ENCODE measurements at places on chromosomes 13 and 19.

DNA sequence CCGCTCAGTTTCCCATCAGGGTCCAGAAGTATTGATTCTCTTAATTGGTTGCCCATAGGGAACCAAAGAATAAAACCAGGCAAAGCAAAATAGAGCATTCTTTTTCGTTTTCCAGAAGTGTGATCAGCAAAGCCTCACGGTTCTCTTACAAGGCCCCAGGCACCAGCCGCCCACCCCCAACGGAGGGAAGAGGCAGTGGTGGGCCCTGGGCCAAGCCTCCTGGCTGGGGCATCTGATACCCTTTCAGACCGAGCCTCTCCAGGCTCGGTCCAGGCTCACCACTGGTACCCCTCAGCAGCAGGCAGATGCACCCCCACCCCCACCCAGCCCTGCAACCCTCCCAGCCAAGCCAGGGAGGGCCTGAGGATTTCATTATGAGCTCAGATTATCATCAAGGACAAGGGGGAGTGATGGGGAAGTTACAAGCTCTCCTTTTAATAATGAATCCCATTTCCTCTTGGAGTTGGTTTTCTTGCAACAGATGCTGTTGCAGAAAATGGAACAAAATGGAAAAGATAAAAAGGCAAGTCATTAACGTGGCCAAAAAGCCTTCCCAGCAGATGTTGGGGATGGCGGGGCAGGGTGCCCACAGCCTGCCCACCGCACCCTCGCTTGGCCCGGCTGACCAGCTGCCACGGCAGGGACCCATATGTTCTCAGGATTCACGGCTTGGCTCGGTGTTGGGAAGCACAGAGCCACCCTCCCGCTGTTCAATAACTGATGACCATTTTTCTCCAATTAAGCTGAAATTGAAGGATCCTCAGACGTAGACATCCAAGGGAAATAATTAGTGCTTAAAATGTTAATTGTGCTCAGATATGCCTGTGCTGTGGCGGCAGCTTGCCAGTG is 45.9 kb upstream of the KCTD15 start:
- no peak for DNase-seq

DNA sequence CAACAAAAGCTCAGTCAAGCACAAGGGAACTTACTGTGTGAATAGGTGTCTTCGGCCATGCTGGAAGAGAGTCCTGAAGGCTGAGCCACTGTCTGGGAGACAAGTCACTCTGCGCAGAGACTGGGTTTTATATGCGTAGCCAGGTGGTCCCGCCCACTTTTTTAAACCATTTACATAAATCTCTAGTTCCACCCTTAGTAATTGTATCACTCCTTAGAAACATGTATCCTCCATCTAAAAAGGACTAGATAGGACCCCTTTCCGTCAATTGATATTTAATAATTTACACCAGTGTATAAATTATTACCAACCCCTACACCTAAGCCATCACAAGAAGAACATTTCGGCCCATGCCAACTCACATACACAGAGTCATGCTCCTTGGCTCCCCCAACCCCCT is at the start of gene DUXA:
Gene DUXA (minus strand): TSS at position 101 of the 400 bp plus-strand sequence. CDS start 42 bp downstream, at position 59.
- no peak for DNase-seq

- DNase-seq: no peak
Measured at GRCh38 chr19:50458396-50459066, 17.8 kb upstream of the EMC10 start.

DNA sequence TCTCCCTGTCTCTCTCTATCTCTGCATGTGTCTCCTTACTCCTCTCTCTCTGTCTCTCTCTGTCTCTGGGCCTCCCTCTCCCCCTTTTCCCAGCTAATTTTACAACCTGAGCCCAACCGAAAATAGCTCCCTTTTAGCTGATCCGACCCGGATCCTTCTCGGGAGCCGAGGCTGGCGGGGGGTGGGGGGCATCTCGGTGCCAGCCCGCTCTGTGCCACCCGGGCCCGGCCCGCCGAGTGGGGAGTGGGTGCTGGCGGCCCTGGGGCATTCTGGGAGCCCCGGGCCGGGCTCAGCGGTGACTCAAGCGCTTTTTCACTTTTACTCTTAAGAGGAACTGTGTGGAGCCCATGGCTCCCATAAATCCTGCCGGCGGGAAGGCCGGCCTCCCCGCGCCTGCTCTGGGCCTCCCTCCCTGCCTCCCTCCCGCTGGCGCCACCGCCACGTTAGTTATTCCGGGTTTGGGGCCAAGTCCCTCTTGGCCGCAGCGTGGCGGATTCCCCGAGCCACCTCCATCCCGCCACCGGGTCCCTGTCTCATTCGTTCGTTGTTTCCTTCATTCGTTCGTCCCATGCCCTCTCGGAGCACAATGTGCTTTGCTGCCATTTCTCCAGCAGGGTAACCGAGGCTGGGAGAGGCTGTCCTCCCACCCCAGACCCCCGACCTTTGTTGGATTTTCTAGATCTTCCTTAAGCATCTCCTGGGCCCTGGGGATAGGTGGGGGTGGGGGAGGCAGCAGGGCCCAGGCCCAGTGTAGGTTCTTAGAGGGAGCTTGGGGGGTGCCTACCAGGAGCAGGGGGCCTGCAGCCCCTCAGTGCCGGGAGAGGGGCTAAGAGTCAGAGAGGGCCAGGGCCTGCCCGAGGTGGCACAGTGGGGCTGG is 3.2 kb downstream of the NFIC start:
- DNase-seq: peak; percentile 17

DNA sequence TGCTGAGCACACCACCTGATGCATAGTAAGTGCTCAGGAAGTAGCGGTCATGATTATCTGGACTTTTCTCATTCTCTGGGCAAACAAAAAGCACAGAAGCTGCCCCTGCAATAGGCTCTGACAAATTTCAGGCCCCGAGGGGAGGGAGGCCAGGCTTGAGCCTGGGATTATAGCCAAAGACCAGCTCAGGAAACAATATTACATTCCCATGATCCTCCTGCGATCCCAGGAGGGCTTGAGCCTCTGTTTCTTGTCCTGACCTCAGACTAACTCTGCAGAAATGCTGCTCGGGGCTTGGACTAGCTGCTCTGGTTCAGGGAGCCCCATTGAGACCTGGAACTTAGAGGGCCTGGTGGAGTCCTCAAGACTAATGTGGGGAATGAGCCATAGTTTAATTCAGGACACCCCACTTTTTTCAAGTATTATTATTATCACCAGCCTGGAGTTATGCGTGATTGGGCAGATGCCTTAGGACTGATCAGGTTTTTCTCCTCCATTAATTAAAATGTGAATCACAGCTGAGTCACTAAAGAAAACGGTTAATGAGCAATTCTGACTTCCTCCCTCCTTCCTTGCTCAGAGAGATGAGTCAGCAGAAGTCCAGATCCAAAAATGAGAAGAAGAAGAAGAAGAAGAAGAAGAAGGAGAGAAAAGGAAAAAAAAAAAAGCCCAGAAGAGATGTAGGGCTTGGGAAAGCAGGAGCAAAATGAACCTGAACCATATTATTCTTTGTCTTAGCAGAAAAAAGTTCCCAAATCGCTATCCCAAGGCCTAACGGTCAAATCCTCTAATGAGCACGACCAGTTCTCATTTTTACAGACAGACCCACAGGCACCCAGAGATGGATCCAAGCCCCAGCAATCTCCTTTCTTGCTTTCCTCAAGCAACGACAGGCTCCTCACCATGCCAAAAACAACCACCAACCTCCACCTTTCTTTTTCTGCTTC is 107.2 kb downstream of the CACNA1A start:
- no peak for DNase-seq

GRCh38 chr13:75226092-75226491 is 255.9 kb downstream of the TBC1D4 start:
- DNase-seq: no peak

DNA sequence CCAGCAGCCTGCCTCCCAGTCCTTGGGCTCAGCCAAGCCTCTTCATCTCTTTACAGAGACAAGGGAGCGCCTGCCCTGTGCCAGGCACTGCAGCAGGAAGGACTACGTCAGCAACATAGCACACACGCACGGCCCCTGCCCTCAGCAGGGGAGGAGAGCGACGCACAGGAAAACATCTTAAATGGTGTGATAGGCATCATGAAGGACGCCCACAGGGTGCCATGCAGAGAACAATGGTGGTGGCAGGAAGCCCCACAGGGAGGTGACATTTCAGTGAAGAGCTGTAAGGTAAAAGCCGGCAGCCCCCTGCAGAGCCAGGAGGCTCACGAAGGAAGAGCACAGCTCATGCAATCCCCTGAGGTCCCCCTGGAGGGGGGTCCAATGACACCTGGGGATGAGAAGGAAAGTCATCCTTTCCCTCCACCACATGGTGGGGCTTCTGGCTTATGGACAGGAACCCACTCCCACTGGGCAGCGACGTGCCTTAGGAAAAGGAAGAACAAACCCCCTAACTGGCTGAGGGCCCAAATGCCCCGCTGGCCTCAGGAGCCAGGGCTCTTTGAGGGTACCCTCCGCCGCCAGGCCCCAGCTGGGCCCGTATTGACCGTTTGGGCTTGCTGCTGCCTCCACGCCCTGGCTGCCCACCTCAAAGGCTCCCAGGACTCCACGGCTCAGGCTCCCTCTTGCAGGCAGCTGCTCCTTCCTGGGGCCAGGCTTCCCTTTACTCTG is 37.3 kb upstream of the C13orf42 start:
- no peak for DNase-seq
